ENCODE measurements at places on chromosomes 2 and 18.

DNA sequence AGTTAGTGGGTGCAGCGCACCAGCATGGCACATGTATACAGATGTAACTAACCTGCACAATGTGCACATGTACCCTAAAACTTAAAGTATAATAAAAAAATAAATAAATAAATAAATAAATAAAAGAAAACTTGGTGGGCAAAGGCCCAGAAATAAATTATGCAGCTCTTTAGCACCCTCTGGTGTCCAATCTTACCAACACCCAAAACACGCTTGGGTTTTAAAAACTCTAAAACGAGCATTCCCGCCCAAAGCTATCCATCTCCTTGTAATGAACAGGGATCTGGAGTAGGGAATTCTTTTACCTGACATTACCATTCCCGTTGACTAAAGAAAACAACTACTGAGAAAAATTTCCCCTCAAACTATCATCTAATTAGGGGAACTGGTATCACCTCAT, 2005.9 kb upstream of the CELF4 start:
- DNase-seq, result peak; percentile 50

- DNase-seq, result peak; percentile 95
These were observed 821 bp upstream of the EML6 start for GRCh38 chr2:54722641-54723040.

- DNase-seq, result no peak
These were observed 120.0 kb upstream of the FAM117B start for GRCh38 chr2:202514732-202515131.

DNA sequence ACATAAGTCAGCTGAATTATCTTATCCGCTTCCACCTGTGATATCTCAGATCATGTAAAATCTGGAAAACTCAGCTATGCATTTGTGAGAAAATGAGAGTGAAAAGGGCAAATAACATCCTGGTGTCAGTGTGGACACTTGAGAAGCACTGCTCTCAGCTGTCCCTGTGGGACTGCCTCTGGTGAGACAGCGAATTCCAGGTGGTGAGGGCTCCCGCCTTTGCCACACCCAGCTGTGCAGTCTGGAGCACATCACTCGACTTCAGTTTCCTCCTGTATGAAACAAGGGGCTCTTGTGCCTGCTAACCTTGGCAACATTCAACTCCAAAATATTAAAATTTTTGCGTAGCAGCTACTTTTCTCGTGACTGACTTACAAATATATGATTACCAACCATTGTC, 194.9 kb upstream of the BOD1L2 start:
- no peak for DNase-seq

- DNase-seq, result no peak
These were observed 117.6 kb upstream of the PIEZO2 start for GRCh38 chr18:11266781-11267480.

GRCh38 chr2:16321872-16322271, 343.8 kb downstream of the CYRIA start:
- DNase-seq, result no peak

DNA sequence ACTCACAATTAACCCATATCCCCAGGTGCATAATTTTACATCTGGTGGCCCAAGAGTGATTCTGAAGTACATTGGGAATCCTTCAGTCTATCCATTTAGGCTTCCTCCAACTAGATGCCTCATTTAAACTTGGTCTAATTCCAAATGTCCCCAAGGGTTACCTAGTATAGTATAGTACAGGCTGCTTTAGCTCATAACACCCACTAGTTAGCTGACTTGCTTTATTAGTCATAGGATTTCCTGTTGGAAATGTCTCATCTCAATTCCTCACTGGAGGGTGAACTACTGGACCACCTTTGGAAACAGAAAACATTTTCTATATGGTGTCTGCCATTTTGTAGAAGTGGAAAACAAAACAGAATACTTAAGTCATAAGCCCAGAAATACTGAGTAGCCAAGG, 202.5 kb upstream of the SESTD1 start:
- DNase-seq, result no peak

DNA sequence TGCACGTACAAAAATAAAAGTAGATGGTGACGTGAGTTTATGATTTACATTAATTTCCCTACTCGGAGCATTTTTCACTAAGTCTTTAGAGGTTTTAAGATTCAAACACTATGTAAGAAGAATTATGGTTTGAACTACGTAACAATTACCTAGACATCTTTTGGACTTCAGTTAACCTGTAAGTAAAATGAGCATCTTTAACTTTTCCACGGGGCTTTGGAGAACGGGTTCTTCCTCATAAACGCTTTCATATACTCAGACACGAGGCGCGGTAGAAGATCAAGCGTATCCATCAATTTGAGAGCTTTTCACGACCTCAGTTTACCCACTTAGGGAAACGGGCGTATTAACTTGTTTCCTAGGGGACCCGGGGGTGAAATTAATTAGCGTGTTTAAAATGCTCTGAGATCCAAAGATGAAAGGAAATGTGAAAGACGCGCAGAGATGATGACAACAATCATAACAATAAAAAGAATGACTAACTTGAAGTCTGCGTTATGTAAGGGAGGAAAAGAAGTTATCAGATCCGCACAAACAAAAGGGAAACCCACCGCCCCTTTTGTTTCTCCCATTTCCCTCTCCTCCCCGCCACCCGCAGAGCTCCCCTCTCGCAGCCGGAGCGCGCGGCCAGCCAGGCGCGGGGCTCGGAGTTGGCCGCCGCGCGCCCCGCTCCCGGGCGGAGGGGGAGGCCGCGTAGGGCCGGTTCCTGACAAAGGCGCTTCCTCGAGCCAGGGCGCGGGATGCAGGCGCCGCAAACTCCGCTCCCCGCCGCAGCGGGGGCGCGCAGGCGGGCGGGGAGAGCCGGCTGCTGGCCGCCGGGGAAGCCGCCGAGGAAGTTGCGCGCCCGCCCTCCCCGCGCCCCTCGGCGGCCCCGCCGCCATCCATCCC, 807 bp downstream of the PELI1 start:
- DNase-seq, result peak; percentile 35

DNA sequence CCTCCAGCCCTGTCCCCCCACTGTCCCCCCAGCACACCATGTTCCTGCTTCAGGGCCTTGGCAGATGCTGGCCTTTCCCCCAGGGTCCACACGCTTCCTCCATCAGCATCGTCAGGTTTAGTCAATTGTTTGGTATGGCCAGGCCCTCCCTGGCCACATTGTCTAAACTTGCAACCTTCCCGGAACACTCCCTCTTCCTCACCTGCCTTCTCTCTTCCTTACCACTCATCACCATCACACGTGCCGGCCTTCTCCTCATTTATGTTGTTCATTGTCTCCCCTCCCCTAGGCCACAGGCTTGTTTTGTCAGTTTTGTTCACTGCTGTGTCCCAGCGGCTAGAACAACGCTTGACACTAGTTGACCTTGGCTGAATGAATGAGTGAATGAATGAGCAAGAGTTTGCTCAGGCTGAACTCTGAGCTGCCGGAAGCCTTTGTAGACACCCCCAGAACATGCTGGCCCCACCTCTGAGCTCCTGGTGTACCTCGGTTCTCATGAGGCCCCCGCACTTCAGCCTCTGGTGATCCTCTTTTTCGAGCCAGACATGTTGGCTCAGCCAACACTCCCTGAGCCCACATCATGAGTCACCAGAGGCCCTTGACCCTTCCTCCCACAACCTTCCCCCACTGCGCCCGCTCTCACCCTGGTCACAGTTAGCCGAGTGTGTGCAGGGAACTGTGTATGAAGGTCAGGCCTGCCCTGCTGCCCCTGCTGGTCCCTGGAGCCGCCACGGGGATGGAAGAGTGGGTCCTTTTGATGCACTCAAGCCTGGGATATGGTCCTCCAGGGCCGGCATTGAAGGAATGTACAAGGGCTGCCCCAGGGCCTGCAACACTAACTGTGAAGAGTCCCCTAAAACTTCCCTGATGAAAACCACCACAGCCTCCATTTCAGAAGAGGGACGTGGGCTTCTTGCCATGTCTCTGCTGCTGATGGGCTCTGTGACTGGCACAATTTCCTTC, 57.5 kb downstream of the HS1BP3 start:
- DNase-seq, result peak; percentile 98

DNA sequence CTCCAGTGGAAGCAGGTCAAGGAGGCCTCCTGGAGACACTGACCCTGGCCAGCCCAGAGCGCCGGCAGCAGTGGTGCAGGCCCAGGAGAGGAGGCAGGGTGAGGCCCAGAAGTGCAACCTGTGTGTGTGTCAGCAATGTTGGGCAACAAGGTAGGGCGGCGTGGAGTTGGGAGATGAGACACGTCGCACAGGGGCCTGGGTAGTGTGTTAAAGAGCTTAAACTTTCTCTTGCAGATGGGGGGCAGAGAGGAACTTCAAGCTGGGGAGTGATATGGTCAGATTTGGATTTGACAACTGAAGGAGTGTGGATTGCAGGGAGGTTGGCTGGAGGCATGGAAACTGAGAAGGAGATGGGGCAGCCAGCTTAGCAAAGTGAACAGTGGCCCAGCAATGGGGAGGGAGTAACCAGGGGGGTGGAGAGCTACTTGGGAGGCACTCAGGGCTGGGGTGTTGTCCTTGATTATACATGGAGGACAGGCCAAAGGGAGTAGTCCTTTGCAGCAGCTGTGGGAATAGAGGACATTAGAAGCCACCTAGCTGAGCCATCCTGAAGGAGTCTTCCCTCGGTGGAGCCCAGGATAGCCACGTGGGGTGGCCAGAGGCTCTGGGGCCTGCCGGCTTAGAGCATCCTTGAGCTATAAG, 278.6 kb upstream of the HS6ST1 start:
- no peak for DNase-seq

GRCh38 chr2:73891276-73891901, 1.4 kb upstream of the ACTG2 start:
- DNase-seq, result no peak

All from amniotic epithelial cell (primary cell).